ENCODE measurements at places on chromosomes 1 and 21.

- DNase-seq = no peak
These were observed 100.8 kb downstream of the PLPPR4 start for GRCh38 chr1:99365141-99365540.

GRCh38 chr1:26254404-26254803 lies 20.4 kb downstream of the CEP85 start:
- DNase-seq = no peak

DNA sequence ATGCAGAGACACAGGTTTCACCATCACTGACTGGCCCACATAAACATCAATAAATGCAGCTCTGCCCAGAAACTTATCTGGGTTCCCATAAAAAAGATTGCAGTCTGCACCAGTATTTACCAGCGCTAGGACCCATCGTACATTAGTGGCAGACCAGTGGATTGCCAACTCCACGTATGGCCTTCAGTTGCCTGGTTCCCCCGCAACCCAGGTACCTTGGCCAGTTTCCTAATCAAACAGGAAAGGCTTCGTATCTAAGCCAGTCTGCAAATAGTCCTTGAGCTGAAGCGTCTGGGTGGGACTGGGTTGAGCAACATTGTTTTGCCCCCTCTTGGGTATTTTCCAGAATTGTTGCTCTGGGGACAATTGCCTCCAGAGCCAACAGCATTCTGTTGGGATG lies 1639.3 kb downstream of the MRPL39 start:
- DNase-seq = no peak

DNA sequence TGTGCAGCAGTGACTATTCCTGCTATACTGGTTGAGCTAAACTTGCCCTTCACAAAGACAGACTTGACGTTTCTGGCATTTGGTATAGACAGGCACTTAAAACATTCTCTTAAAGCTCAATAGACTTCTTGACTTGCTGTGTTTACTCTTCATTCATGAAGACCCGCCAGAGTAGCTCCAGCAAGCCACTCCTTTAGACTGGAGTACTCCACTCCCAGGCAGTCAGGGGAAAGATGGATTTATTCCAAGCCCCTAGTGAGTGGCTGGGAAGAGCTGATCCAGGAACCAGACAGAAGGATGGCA lies 70.7 kb downstream of the EVA1C start:
- DNase-seq = no peak

GRCh38 chr1:100353071-100353801 lies 930 bp downstream of the CDC14A start:
- peak; percentile 10 for DNase-seq

DNA sequence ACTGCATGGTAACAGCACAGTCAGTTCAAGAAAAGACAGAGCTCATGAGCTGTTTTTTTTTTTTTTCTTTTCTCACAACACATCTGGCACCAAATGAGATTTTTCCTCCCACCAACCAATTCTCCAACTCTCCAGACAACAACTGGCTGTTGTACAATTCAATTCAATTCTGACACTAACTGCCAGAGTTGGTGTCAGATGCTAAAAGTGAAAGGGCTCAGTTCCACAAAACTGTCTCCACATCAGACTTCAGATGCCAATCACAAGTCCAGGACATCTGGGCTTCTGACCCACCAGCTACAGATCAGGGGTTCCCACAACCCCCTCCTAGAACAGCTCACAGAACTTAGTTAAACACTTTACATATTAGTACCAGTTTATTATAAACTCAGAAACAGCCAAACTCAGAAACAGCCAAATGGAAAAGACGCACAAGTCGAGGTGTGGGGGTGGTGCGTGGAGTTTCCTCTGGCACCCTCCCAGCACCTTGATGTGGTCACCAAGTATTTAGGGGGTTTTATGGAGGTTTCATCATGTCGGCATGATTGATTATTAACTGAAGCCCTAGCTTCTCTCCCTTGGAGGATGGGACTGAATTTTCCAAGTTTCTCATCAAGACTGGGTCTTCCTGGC lies 39.2 kb upstream of the LRRC8D start:
- DNase-seq = peak; percentile 66

DNA sequence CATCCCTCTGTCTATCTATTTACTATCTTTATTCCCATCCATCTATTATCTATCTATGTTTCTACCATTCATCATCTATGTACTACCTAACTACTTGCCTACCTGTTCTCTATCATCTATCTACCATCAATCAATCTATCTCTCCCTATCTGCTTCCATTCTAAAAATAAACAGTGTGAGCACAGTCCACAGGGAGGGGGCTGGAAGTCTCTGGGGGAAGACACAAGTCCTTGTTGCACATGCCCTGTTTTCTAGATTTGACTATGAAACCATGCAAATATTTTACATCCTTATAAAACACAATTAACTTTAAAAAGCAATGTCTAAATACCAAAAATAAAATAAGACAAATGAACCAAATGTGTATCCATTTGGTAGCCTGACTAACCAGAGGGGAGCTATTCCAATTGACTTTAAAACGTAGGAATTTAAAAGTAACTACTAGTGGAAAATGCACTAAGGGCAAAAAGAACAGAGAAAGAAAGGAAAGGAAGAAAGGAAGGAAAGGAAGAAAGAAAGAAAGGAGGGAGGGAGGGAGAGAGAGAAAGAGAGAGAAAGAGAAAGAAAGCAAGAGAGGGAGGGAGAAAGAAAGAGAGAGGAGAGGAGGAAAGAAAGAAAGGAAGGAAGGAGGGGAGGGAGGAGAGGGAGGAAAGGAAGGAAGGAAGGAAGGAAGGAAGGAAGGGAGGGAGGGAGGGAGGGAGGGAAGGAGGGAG lies 13.6 kb upstream of the RIPK4 start:
- no peak for DNase-seq

DNA sequence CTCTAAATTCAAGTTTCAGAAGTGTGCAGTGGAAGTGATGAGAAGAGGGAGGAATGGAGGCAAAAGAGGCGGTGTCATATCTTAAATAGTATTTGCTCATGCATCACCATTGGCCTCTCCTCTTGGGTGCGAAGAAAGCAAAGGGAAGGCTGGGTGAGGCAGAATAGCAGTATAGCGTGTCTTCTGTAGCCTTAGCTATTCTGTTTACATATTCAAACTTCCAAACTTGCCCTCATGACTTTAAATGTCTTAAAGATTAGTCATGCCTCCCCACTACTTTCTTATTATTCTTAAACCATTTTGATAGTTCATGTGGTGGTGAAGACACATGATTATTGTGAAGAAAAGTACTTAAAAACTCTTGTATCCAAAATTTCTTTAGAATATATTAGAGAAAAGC lies 104.6 kb upstream of the TENT5C start:
- DNase-seq = no peak

DNA sequence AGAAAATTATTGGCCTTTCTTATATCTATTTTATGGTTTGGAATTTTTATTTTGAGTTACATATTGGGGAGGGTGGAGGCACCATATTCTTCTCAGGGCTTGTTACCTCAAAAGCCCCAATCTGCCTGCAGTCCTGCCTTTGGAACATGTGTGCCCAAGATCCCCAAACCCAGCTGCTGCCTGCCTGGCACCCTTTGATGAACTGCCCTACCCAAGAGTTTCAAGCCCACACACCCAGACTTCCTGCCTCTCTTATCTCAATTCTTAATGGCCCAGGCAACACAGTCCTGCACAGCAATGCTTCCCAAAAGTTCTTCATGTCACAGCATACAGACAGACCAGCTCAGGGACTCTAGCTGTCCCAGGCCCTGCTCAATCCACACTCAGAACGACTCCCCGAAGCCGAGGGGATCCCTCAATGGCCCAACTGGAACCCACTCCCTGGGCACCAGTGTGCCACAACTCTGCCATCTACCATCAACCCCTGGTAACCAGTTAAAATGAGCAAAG lies 19.2 kb downstream of the OLFML2B start:
- DNase-seq = no peak

- peak; percentile 87 for DNase-seq
These were observed 645 bp downstream of the IVNS1ABP start for GRCh38 chr1:185316163-185317033.

DNA sequence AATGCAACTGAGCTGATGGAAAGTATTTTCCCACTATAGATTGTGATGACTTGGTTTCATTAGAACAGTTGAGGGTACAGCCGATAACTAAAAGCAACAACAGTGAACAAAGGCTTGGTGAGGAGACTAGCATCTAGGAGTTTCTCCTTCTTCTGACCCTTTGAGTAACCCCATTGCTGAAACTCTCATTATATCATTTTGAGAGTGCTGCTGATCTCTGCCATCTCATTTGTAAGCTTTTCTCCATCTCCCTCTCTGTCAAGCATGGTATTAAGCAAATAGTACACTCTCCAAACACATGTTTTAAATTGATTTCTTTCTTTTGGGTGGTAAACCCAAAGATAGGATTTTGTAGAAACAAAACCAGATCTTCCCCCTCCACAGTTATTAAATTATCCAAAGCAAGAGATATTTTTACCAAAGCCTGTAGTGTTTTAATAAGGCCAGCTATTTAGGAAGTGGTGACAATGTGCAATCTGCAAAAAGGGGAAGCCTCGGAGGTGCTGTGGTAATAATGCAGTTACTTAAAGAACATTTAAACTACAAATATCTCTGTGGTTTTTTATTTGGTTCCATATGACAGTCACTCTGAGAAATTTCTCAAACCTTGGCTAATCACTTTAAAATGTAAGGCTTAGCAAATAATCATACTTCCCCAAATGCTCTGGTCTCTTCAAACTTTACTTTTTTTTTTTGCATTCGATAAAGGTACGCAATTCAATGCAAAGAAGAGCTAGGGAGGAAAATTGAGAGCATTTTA lies 287.5 kb downstream of the HLX start:
- DNase-seq = no peak

- DNase-seq = peak; percentile 2
These were observed 244.2 kb upstream of the HOOK1 start for GRCh38 chr1:59570524-59570923.

DNA sequence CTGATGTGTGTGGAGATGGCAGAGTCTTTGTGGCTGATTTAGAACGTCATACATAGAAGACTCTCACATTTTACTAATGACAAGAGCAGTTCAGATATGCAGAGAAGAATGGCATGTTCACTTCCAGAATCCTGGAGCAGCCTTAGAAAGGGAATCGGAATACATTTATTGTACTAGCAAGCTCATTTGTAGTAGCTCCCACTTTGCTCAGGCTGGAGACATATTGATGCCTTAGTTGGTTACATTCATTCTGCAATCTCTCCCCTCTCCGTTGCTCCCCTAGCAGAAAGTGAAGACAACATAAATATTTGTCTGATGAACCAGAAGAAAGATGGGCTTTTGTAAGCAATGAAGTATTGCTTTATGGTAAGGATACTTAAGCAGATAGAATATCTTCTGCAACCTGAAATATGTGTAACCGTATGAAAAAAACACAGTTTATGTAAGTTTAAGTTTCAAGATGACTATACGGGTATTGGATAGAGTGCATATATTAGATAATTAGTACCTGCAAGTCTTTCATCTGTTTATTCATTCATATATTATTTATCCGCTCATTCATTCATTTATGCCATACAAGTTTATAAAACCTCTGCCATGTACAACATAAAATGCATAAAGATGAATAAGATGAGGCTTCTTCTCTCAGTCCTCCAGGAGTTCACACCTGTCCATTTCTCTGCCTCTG lies 135.7 kb downstream of the CNIH3 start:
- DNase-seq = no peak

- no peak for DNase-seq
These were observed 2.5 kb upstream of the TNFRSF18 start for GRCh38 chr1:1208713-1209433.

DNA sequence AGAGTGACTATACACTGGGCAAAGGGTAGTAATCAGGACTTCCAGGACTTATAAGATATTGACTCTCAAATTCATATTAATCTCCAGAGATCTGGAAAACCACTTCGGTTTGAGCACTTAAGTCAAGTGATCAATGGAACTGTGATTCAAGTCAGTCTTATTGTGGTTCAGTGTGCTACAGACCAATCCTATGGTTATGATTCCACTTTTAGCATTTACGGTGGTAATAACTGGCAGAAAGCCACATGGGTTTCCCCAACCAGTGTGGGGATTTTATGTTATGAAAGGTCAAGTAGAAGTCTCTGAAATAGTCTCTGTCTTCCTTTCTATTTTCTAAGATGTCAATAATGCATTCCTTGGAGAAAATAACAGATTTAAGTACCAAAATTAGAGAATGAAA lies 151.3 kb upstream of the NEGR1 start:
- no peak for DNase-seq

DNA sequence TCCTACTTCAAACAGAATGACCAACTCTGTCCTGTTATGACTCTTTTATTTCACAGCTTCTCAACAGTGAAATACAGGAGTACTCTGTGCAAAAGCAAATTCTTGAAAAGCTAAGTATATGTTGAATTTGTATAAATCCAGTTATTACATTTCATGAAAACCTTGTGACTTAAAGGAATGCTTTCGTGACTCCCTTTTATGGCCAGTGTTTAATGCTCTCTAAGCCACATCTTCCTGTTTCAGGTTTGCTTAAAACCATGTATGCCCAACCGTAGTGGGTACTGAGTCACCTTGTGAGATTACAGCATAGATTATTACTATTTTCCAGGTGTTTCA lies 40.2 kb upstream of the KIF1B start:
- no peak for DNase-seq

- peak; percentile 76 for DNase-seq
These were observed 13.8 kb upstream of the BOLA1 start for GRCh38 chr1:149885339-149886120.

- DNase-seq = no peak
These were observed 3.2 kb upstream of the UCK2 start for GRCh38 chr1:165824269-165824643.

- DNase-seq = no peak
These were observed 54.5 kb upstream of the SCCPDH start for GRCh38 chr1:246669659-246670058.

- no peak for DNase-seq
These were observed 338 bp downstream of the ACAP3 start for GRCh38 chr1:1307261-1307922.

DNA sequence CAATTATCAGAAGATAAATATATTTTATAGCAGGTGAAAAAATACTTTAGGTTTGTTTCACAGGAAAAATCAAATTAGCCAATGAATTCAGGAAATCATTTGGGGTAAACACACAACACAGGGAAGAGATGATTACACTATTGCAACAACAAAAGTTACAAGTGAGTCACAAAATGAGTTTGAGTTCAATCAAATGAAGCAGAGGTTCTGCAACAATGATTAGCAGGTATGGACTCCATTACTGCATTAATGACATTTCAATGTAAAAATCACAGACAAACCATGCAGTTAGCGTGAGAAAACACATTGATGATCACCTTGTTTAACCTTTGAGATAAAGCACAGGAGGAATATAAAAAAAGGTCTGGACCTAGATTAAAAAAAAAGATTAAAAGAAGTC lies 9.7 kb downstream of the ADGRL4 start:
- no peak for DNase-seq

GRCh38 chr21:40425981-40426380 lies 421.0 kb downstream of the DSCAM start:
- DNase-seq = no peak

Measured in stimulated activated CD4-positive, alpha-beta T cell treated with anti-CD3 and anti-CD28 coated beads, Interleukin-4, amount 100 ng/mL, for 48 hours (primary cell).